ENCODE measurements at places on chromosomes 7 and 10.

DNA sequence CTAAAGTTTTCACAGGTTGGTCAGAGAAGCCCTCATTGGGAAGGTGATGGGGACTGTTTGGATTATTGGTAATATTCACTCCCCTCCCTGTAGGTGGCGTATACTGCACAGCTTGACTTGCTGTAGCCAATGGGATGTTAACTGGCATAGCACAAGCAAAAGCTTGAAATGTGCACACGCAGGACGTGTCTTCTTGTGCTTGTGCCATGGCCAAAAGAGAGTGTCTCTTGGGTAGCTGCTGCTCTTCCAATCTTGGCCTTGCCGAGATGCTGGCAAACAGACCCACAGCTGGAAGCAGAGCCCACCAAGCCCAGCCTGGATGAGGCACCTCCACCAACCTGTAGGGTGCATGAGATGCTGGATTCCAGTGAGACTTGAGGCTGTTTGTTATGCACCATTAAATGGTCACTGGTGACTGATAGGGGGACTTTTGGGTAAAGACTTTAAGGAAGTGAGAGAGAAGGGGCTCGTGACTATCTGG, 266.0 kb downstream of the GRID1 start:
- no peak for DNase-seq

GRCh38 chr7:140914083-140914482, 10.6 kb downstream of the BRAF start:
- no peak for DNase-seq

DNA sequence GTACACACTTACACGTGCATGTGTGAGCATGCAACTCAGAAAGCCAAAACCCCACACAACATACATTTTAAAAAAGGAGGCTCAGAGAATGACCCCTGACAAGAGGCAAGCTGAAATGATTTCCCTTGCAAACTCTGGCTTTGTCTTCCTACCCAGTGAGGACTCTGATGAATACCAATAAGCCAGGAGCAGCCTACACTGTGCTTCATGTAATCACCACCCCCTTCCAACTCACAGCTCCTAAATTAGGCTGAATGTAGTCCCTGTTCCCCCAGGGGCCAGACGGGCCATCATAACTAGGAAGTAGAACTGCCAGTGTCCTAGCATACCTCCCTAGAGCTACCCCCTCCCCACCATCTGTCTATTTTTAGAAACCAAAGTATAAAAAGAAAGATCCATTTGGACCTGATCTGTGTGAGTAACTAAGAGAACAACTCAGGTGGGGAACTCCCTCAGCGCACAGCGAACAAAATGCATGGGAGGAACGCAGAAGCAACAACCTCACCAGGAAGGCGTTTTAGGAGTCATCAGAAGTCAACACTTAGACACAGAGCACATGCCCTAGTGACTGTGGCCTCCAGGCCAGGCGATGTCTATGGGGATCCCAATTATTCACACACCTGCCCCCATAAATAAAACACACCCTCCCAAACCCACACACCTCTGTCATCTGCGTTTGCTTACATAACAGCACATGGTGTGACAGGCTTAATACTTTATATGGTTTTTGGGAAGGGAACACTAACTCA, 1.9 kb downstream of the DGKI start:
- no peak for DNase-seq

GRCh38 chr7:16688249-16688648, 42.3 kb downstream of the BZW2 start:
- no peak for DNase-seq

- no peak for DNase-seq
These were observed 53.5 kb downstream of the ZNF467 start for GRCh38 chr7:149719912-149720335.

DNA sequence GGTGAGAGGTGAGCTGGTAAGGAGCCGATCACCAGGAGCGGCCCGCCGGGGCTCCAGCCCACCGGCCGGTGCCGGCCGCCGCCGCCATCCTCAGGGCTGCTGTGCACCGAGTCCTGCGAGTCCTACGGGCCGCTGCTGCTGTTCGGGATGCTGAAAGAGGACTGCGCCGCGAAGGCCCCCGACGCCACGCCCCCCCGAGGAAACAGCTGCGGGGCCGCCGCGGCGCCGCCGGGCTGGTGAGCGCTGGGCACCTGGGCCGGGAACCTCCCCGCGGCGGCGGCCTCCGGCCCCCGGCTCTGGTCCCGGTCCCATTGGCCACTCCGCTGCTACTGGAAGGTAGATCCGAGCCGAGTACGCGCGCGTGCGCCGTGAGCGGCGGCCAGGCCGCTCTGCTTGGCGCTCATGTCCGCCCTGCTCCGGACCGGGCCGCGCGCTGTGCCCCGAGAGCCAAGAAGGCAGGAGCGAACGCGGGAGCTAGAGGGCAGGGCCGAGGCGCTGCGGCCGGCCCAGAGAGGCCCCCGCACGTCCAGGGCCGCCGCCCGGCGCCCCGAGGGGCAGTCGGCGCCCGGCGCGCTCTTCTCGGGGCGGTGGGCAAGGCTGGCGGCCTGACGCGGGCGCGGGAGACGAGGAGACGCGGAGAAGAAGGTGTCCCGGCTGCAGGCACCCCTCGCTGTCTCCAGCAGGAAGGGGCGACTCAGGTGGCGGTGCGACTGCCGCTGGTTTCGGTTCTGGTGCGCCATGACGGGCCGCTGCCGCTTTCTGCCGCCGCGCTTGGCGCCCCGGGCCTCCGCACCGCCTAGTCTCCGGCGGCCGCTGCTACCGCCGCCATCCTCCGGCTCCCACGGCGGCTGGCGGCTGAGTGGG, 121.3 kb upstream of the WIPF3 start:
- DNase-seq: peak; percentile 15

DNA sequence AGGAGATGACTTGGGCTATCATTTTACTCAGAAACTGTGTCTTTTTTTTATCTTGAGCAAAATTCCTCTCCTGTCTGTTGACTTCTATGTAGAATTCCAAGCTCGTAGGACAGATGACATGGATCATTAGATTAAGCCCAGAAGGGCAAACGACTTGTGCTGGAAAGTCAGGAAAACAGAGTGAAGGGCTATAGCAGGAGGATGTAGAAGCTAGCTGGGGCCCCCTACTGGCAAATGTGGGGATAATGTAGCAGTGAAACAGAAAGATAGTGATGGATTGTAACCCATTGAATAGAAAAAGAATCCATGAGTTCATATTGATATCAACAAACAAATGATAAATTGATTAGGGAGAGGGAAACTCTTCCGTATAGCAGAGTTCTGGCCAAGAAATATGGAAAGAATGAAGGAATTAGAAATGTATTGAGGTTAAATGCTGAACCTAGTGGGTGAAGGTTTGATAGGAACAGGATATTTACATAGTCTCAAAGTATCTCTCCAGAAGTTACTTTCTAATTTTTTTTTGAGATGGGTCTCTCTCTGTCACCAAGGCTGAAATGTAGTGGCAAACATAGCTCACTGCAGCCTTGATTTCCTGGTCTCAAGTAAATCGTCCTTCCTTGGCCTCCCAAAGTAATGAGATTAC, 103.6 kb downstream of the LYZL1 start:
- no peak for DNase-seq

GRCh38 chr10:7407368-7408290, 3.2 kb downstream of the SFMBT2 start:
- no peak for DNase-seq

DNA sequence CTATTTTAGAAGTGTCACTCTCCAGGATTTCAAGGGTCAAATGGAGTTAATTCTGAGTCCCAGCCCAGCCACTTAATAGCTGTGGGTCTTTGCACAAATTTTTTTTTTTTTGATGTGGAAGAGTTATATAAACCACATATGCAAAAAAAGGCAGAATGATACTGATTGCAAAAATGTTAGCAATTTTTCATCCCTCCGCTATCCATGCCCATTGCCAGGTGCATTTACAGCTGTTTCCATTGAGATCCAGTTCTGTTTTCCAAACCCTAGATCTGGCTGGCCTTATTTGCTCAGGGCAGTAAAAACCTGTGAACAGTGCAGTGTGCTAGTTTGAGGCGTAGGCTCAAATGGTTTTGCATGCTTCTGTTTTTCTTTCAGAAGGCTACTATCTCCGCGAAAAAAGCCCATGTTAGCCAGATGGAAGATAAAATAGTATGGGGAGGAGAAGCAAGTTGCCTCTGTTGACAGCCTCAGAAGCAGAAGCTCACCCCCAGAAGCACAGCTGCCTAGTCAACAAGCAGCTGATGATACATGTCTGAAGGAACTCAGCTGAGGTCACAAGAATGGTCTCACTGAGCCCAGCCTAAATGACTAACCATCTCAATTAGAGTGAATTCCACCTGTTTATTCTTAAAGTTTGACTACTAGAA, 997 bp upstream of the ZNF138 start:
- DNase-seq: no peak

Data from stimulated activated CD8-positive, alpha-beta memory T cell treated with anti-CD3 and anti-CD28 coated beads, Interleukin-2, amount 100 ng/mL, for 48 hours (primary cell).